ENCODE measurements at places on chromosomes 2 and 18. TPM values are rescaled to one million over a fixed set of nuclear protein-coding genes. Genes with fewer than 3 reads are reported as not detected.

ALPP gene
- polyA plus RNA-seq, result not detected

GALNT5 gene
- polyA plus RNA-seq, result not detected

SLC11A1 gene
- 0.96 TPM for polyA plus RNA-seq

PLGLB2 gene
- not detected for polyA plus RNA-seq

MAP2 gene
- 1.8 TPM for polyA plus RNA-seq

DNA sequence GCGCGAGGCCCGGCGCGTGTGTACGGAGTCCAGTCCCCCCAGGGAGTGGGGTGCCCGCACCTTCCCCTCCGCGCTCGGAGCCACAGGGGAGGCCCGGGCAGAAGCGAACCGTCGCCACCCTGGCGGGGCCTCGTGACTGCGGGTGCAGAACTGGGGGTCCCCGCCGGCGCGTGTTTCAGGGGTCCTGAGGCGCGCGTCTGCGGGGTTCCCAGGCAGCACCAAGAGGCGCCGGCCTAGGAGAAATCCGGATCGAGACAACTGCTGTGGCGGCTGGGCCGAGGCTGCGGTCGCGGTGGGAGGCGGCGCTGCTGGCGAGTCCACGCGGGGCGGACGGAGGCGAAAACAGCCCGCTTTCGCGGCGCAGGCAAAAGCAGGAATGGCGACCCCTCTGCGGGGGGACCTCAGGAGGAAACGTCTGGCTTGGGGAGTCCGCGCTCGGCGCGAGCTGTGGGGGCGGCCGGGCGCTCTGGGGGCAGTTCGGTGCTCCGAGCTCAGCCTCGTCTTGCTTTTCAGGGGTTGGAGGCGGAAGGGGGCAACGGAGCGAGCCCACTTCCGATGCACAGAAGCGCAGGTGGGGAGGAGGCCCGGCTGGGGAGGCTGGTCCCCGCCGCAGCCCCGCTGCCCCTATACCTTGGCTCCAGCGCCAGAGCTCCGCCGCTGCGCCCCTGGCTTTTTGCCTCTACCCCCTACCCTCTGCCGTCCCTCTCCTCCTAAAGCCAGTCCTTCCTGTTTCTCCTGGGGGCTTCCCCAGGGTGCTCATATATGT is 81.5 kb upstream of the LDLRAD4 start:
- peak overlapping the region; percentile 78 for H3K4me3 ChIP-seq
- no peaks in the 10 kb centered on the region for H3K36me3 ChIP-seq
- peak; percentile 56 for DNase-seq
- no peaks in the 10 kb centered on the region for H3K27me3 ChIP-seq

DNA sequence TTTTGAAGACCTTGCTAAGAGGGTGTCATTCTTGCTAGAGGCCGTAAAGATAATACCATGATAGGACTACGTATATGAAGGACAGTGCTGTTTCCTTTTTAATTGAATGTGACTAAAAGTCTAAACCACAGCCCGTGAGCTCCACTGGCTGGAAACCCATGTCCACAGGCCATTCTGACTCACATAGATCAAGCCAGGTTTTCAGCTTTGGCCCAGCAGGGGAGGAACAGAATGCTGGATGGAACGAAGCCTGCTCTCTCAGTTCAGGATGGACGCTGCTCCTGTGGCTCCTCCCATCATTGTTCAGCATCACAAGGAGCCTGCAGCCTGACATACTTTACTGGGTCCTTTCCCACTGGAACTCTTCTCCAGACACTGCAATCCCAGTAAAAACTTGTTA is 47.6 kb downstream of the ALPK2 start:
- no peaks in the 10 kb centered on the region for H3K27me3 ChIP-seq
- H3K27ac ChIP-seq, result peak overlapping the region; percentile 92
- peaks cover 32% of the 10 kb centered on the region for H3K4me1 ChIP-seq
- no peaks in the 10 kb centered on the region for H3K36me3 ChIP-seq
- DNase-seq, result peak; percentile 61

- no peaks in the 10 kb centered on the region for H3K36me3 ChIP-seq
- H3K27ac ChIP-seq, result no peak overlapping the region
- H3K27me3 ChIP-seq, result no peaks in the 10 kb centered on the region
- no peak for DNase-seq
- no peak overlapping the region for H3K4me3 ChIP-seq
- no peaks in the 10 kb centered on the region for H3K4me1 ChIP-seq
Observed at GRCh38 chr2:16840496-16841172, 175.0 kb upstream of the CYRIA start.

- no peaks in the 10 kb centered on the region for H3K27me3 ChIP-seq
- no peak overlapping the region for H3K27ac ChIP-seq
- no peak for DNase-seq
Observed at GRCh38 chr2:43136011-43136799, 90.2 kb downstream of the ZFP36L2 start.

GRCh38 chr2:224278531-224278930 is 123.4 kb downstream of the FAM124B start:
- H3K27me3 ChIP-seq, result no peaks in the 10 kb centered on the region
- no peak overlapping the region for H3K27ac ChIP-seq
- no peaks in the 10 kb centered on the region for H3K4me1 ChIP-seq

DNA sequence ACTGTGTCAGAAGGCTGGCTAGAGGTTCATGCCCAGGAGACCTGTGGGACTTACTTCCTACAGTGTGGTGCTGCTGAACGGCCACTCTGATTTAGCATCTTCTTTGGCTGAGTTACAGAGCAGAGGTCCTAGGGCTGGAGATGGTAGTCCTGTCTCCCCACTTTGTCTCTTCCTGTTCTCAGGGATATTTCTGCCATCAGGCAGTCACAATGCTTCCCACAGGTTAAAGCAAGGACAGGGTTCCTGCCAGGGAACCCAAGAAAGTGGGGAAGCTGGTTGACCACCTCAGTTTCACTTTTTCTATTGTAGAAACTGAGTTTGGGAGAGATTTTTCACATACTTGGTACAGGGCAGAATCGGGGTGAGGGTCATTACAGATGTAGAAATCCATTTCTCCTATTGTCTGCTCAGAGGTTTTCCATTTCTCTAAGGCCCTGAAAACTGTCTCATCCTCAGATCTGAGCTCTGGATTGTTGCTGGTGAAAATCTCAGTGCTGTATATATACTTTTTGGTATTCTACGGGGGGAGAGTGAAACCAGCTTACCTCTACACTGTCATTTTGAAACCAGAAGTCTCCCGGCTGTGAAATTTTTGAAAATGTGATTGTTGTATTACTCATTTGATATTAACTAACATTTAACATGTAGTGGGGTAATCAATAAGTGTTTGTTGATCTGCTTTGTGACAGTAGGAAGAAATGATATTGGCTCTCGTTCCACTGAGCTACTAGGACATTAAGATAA is 37.0 kb upstream of the MEP1B start:
- H3K4me1 ChIP-seq, result no peaks in the 10 kb centered on the region
- no peak overlapping the region for H3K4me3 ChIP-seq
- no peak for DNase-seq
- no peaks in the 10 kb centered on the region for H3K36me3 ChIP-seq
- no peaks in the 10 kb centered on the region for H3K27me3 ChIP-seq

DNA sequence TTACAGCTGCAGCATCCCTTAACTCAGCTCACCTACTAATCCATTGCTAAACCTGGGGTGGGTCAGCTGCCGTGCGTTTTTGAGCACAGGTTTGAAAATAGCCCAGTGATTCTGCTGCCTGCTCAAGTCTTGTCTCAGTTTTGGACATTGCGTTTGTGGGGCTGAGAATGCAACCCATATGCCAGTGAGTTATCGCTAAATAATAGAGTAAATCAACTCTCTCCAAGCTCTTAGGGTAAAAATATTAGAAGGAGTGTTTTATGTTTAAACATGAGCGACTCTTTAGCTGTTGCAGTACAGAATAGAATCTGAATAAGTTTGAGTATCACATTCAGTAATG is 2.1 kb downstream of the TSHZ1 start:
- peaks cover 61% of the 10 kb centered on the region for H3K4me1 ChIP-seq
- no peak for DNase-seq
- peak overlapping the region; percentile 91 for H3K4me3 ChIP-seq
- H3K27ac ChIP-seq, result peak overlapping the region; percentile 91

GRCh38 chr2:216181953-216182461 is 72.9 kb downstream of the XRCC5 start:
- peaks cover 11% of the 10 kb centered on the region for H3K36me3 ChIP-seq
- H3K27me3 ChIP-seq, result no peaks in the 10 kb centered on the region
- no peak for DNase-seq
- no peak overlapping the region for H3K27ac ChIP-seq
- H3K4me3 ChIP-seq, result no peak overlapping the region
- no peaks in the 10 kb centered on the region for H3K4me1 ChIP-seq

GRCh38 chr2:241852116-241852980 is 6.3 kb downstream of the PDCD1 start:
- H3K4me3 ChIP-seq, result no peak overlapping the region
- H3K27me3 ChIP-seq, result no peaks in the 10 kb centered on the region
- DNase-seq, result peak; percentile 11

GRCh38 chr2:5125017-5125730 is 567.0 kb upstream of the SOX11 start:
- no peak overlapping the region for H3K27ac ChIP-seq
- no peak overlapping the region for H3K4me3 ChIP-seq

DNA sequence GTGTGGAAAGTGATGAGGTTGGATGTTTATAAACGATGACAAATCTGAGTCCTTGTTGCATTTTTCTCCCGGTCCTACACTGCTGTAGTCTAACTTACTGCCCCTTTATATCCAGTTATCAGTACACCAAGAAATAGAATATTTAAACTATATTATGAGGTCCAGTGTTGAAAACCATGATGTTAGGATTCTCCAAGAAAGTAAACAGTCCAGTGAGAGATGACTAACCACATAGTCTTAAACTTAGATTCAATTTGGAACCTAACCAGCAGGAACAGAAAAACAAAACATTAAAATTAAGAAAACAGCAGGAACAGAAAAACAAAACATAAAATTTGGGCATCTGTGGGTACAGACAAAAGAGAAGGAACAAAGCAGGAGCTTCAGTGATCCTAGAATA is 143.2 kb downstream of the TPGS2 start:
- no peaks in the 10 kb centered on the region for H3K27me3 ChIP-seq
- H3K27ac ChIP-seq, result no peak overlapping the region
